Activated T-helper 1 cell treated with anti-CD3 and anti-CD28 coated beads, Interleukin-2, amount 50 U/mL, for 16 hours (primary cell): ENCODE measurements at places on chromosomes 4 and X.
A peak's percentile ranks its signal among the peaks of the same experiment; 100 is the strongest.

DNA sequence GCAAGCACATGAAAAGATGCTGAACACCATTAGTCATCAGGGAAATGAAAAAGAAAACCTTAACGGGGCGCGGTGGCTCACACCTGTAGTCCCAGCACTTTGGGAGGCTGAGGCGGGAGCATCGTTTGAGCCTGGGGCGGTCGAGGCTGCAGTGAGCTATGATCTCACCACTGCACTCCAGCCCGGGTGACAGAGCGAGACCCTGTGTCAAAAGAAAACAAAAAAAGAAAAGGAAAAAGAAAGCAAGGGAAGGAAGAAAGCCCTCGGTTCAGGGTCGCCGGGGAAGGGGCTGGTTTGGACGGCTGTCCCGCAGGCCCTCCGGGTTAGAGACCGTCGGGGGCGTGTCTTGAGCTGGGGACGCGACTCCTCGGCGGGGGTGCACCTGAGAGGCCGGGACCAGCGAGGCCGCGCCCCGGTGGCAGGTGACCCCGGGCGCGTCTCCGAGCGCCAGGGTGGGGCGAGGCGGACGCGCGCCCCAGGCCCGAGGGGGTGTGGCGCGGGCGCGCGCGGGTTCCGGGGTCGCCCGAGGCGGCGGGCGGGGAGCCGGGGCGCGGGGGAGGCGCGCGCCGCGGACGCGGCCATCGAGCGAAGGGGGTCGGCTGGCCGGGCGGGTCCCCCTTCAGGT is 478 bp upstream of the PLXNA3 start:
- DNase-seq: peak; percentile 14

DNA sequence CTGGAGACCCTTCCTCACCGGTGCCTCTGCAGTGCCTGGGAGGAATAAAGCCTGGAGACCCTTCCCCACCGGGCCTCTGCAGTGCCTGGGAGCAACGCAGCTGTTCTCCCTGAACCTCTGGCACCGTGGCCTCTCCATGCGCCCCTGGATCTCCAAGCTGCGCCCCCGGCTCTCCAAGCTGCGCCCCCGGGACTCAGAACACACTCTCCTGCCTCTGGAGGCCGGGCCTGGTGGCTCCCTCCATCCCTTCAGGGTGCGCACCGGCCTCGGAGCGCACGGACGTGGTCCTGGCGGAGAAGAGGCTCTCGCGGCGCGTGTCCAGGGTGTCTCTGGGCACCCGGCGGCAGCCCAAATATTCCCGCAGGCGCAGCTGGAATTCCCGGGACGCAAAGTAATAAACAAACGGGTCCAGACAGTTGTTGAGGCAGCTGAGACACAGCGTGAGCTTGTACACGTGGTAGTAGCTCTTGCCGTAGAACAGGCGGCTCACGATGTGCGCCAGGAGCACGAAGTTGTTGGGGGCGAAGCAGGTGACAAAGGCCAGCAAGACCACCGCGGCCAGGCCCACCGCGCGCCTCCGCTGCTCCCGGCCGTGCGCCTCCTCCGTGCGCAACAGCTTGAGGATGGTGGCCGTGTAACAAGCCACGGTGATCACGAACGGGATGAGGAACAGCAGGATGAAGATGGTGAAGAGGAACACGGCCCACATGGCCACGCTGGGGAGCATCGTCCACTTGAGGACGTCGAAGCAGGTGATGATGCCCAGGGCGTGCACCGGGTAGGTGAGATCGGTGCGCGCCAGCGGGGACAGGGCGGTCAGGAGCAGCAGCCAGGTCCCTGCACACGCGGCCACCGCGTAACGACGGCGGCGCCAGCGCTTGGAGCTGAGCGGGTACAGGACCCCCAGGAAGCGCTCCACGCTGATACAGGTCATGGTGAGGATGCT is 12.8 kb upstream of the ASMTL start:
- no peak for DNase-seq

- DNase-seq: no peak
Measured at GRCh38 chr4:19375136-19375804, 876.4 kb upstream of the SLIT2 start.

- peak; percentile 45 for DNase-seq
Measured at GRCh38 chr4:147731580-147732517, at the start of gene ARHGAP10. Gene ARHGAP10, plus strand, starts transcription at chr4:147732088. Its CDS starts 214 bp downstream, at chr4:147732302.

DNA sequence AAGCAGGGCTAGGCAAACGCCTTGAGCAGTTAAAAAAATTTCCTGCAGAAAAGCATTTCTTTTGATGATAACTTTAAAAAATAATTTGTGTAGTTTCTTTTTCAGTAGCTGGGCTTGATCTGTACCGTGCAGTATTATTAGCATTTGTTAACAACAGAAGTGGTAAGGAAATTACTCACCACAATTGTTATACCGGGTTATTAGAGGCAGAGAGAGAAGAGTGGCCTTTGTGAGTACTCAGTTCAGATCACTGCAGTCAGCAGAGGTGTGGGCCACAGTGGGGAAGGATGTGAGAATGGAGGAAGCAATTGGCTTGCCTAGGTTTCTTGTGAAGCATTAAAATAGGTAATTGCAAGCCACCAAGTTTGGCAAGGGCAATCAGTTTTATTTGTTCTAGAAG is 14.3 kb upstream of the IL21 start:
- DNase-seq: no peak

DNA sequence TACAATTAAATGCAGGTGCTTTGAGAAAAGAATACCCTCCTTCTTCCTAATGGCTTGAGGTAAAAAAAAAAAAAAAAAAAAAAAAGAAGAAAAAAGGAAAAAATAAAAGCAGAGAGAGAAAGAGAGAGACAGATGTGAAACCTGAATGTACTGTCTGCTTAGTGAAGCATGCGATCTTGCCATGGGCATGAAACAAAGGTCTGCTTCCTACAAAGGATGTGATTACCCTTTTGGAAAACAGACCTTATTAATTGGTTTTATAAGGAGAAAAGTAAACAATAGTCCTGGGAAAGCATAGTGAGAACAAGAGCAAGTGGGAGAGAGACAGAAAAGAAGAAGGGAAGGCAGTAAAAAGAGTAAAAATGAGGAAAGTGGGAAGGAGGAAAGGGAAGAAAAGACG is 526.1 kb upstream of the PABPC4L start:
- DNase-seq: no peak

GRCh38 chr4:56296526-56296925 is 90.8 kb downstream of the AASDH start:
- no peak for DNase-seq

- DNase-seq: no peak
Measured at GRCh38 chrX:16589826-16590225, 60.1 kb upstream of the S100G start.

DNA sequence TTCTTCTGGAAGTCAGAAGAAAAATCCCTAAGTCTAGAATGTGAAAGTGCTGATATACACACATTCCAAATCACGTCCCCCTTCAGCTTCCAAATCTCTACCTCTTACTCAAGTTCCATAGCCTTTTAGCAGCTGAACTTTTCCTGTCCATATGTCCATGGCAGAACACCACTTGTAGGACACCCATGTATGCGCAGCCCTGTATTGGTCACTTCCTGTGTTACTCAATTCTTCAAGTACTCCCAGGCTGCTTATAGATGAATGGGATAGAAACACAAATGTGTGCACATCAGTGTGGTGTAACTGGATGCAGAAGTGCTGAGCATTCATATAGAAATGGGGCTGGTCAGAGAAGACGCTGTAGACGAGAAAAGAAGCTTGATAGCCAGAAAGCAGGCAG is 18.8 kb downstream of the SRPX2 start:
- no peak for DNase-seq

DNA sequence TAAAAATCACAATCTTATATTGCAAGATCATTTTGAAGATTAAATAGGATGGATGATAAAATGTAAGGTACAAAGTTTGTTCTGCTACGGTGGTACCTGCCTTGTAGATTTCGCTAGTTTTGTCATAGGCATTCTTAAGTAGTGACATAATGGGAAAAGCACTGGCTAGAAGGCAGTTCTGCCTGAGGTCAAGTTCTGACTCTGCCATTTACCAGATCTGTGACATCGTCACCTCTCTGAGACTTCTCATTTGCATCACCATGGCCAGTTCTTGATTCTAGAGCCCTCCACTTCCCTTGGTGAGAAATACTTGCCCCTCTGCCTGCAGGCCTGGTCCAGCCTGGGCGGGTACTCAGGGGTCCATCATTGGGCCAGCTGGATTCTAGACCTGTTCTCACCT is 85.2 kb downstream of the HS3ST1 start:
- DNase-seq: no peak

DNA sequence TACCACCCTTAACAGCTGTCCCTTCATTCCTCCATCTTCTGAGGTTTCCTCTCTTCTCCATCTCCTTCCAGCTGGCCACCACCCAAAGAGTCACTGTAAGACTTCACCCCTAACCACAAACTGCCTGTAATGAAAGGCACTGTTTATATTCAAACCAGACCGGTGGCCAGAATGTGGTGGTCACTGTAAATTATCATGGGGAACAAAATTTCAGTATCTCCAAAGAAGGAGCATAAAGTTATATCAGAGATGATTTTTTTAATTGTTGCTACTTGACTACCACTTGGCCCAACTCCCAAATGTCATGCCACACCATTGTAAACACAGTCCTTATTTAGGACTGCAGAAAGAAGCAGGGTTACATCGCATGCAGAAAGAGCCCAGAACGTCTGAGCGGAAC is 44.8 kb downstream of the SMARCA1 start:
- no peak for DNase-seq

- DNase-seq: no peak
Measured at GRCh38 chrX:130247996-130248395, 20.7 kb downstream of the ZNF280C start.

DNA sequence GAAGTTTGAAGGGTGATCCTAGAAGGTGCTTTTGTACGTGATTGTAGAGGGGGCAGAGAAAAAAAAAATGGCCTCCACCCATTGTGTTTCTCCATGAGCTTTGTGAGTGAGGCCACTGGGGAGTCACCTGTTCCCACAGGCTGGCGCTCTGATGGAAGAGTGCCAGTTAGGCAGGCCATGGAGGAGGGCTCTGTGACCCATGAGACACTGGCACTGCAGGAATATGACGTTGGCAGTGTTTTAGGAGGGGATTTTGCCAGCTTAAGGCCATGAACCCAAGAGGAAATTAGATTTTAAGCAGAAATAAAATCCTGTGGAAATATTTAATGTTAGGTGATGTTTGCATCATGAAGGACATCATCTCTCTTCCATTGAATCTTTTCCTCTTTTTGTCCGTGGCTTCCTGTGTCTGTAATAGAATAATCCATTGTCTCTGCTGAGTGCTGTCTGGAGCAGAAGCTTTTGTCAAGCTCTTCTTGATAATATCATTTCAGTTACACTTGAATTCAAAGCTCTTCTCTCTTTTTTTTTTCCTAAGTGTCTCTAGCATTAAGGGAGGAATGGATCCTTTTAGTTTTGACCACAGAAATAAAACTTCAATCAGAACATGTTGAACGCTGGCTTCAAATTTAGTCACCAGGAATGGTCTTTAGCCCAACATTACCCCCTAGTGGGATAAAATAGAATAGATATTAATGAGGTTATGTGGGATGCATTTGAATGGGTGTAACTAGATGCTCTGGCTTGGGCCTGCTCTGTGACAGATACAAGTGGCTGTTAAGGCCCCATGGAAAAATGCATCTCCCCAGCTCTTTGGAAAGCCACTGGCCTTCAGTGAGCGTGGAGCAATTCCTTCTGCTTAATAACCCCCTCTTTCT is 41.0 kb upstream of the UCP1 start:
- DNase-seq: no peak

- DNase-seq: no peak
Measured at GRCh38 chr4:47194036-47194737, 162.8 kb downstream of the GABRB1 start.

DNA sequence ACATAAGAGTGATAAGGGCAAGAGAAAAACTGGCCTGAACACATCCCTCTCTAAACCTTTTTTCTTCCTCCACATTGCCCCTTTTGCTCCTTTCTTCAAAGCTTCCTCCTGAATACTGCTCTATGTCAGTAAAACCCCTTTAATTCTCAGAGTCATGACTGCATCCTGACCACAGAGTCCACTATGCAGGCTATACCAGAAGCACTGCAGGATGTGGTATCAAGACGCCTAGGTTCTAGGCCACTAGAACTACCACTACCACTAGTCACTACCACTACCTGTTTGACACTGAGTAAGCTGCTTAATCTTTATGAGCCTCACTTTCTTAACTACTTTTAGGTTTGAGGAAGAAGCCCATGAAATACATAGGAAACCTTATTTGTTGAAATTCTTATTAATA is 38.7 kb downstream of the ARHGEF9 start:
- no peak for DNase-seq

DNA sequence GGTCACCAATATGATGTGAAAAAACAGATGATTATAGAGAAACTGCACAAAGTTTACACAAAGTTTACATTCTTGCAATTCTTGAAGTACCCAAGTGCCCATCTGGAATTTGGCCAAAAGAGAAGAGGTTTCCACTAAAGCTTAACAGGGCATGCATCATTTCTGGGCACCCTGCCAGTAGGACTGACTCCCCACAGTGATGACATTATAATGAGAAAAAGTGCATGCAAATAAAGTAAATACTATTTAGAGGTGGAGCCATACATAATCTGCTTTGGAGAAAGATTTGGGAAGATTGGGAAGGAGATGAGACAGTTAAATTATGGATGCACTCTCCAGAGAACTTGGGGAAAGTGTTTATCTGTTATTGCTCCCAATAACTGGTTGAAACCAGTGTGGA is 93.7 kb upstream of the TRPC3 start:
- DNase-seq: no peak

DNA sequence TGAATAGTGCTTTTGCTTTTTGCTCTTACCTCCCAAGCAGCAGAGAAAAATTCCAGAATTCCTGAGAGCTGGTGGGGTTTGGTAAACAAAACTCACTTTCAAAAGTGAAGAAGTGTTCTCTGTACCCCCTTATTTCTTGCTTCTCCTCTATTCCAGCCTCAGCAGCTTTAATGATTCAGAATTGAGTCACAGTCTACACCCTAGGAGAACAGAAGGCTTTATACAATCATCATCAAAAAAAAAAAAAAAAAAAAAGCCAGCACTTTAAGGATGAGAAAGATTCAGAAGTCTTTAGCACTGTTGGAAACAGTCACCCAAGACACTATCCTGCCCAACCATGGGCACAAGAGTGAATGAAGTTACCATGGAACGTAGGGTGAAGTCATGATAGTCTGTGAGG is 1583.1 kb upstream of the PCDH10 start:
- DNase-seq: no peak

DNA sequence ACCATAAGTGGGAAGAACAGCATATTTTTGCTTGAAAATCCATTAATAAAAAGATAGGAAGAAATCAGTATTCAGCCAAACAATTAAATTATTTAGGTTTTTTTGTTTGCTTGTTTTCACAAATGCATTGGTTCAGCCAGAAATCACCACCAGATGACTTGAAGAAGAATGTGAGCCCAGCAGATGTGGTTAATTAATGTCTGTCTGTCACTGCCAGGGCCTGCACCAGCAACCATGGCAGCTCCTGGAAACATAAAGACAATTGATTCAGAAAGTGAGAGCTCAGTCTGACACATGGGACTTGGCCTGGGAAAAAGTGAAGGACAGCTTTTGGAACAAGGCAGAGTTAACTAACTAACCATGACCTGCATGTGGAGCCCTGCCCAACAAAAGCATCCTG is 74.0 kb downstream of the MAOB start:
- DNase-seq: no peak
